Fibroblast of villous mesenchyme (primary cell): ENCODE measurements at places on chromosomes 3 and 15. TPM values are rescaled to one million over a fixed set of nuclear protein-coding genes. Genes with fewer than 3 reads are reported as not detected.

DNA sequence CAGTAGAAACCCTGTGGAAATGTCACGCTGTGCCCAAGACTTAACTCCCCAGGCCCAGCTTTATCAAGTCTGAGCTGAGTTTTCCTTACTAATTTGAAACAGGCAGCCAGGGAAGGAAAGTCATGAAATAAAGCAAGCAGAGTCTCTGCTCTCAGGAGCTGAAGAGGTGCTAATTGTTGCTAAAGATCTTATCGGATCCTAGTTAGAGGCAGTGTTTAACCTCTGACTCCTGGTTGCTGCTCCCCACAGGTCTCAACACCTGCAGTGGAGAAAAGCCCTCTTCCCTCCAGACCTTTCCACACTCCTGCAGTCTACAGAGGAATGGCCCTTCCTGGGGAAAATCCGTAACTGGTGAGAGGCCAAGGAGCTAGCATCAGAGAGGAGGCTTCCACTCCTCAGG is 628.2 kb downstream of the NTRK3 start:
- DNase-seq, result no peak

- DNase-seq, result no peak
These were observed 1331.2 kb upstream of the GBE1 start for GRCh38 chr3:83092521-83093221.

DNA sequence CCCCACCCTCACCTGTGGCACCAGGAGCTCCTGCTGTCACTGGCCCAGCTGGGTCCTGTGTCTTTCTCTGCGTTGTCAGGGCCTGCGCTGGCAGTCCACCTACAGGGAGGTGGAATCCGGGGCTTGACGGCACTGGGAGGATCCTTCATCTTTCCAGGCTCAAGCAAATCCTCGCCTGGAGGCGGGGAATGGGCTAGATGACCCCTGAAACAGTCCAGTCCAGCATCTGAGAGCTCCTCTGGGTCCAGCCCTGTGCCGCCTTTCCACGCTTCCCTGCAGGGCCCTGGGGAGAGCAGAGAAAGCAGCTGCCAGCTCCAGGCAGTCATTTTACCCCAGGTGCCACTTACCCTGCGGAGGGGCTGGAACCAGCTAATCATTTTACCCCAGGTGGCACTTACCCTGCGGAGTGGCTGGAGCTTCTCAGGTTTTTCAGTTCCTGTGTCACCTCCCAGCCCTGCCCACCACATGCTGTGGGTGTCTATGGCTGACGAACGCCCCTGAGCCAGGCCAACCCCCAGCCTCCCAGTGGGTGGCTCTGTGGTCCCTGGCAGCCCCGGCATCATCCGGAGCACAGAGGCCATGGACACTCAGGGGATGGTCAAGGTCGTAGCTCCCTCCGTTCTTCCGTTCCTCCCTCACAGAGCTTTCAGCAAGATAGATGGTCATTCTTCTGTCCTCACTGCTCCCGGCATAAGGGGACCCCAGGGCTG is 17.9 kb upstream of the ADIPOQ start:
- DNase-seq, result no peak

DNA sequence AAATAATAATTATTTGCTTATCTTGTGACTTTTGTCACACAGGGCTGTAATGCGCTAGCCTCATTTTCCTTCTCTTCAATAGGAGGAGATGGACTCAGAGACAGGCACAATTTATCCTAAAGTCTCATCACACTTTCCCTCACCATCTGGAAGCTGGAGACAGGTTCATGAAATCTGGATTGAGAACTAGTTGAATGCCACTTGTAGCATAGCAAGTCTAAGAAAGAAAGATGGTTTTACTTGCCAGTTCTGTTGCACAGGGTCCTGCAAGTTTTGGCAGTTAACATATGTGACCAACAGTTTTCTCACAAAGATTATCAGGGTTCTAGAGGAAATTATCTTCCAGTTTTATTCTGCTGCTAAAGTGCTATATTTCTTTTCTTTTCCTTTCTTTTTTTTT is 9.0 kb upstream of the ZSCAN2 start:
- DNase-seq, result no peak

DNA sequence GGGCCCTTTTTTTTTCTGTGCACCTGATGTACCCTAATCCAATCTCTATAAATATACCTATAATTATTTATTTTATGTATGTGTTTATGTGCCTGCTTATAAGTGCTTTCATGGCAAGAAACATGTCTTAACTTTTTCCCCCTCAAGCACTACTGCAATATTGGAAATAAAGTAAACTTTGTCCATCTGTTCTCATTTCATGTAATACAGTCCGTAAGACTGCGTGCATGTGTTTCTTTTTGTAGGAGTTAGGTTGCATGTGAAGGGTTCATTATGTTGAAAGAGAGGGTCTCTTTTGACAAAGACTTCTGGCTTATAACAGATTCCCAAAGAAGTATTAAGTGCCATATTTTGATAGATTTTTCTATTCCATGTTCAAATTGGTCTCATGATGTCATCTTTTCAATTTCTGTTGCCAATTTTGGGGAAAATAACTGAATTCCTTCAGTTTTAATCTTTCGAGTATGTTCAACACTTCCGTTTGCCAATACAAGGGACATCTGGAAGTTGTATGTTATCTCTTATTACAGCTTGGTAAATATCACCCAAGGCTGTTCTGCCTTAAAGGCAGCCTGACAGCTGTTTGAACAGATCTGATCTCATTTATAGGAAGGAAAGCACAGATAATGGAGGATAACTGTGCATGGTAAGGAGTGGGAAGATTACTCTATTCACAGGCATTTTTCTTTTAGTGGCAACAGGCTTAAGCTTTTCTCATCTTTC is 273.1 kb upstream of the SGO1 start:
- no peak for DNase-seq

CFAP100 gene
- total RNA-seq, result not detected in 2 replicates

TRIM42 gene
- not detected in 2 replicates for total RNA-seq

FES gene
- 17.3 and 26.1 TPM in 2 replicates for total RNA-seq
